ENCODE measurements at places on chromosomes 6 and 20.

GRCh38 chr6:149761438-149761837 lies 11.9 kb downstream of the PCMT1 start:
- DNase-seq: no peak

- no peak for DNase-seq
Observed at GRCh38 chr6:47817749-47818148, 35.9 kb downstream of the OPN5 start.

DNA sequence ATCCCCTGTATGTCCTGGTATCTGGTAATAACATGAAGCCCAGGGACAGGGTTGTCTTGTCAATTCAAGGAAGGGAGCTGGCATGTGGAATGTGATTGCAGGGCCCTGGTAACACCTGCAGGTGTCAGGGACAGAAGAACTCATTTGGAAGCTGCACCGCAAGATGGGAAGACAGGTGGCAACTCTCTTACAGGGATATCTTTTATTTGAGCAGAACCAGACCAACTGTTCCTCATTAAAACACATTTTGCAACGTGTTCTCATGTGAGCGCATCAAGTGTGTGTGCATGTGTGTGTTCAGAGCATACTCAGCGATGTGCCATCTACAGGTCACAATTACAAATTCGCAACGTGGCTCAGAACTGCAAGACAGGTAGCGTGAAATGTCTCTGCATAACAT lies 370.9 kb upstream of the SOX4 start:
- no peak for DNase-seq

DNA sequence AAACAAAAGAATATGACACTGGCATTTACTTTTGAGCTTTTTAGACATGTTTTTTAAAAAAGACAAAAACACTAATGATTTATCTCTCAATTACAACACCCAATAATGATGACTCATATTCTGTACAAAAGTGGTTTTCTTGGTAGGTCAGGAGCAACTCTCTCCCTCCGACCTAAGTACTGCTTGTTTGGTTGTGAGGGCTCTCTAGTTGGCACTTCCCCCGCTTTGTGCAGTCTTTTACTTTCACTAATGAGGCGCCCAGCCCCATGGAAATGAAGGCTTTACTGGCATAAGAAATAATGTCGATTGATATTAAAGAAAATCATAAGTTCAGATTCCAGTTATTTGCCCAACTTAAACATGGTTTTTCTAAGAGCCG lies 1.3 kb downstream of the KPNA5 start:
- DNase-seq: no peak

GRCh38 chr6:167422934-167423333 lies 98.0 kb downstream of the TTLL2 start:
- DNase-seq: no peak

- peak; percentile 48 for DNase-seq
Observed at GRCh38 chr6:139373154-139373927, 1.1 kb downstream of the CITED2 start.

DNA sequence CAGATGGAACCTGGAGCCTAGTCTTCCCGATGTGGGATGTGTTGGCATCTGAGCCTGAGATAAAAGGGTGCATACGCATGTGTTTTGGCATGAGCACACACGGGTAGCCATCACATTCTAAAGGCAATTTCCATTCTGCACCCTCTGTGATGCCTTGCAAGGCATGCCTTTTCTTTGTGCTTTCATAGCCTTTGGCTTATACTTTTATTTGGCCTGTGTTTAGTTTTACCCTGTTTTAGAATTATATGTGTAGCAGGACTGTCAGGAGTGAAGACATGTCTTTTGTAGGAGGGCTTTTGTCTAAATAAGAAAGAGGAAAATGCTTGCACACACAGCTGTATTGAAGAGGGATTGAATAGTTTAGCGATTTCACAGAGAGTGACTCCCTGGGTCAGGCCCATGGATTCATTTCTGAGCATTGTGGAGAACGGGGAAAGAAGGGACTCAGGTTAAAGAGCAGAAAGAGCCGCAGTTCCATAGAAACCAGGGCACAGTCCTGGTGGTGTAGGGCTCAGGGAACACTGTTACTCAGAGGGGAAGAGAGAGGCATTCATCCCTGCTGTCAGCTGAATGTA lies 530.2 kb downstream of the DHX35 start:
- DNase-seq: no peak

DNA sequence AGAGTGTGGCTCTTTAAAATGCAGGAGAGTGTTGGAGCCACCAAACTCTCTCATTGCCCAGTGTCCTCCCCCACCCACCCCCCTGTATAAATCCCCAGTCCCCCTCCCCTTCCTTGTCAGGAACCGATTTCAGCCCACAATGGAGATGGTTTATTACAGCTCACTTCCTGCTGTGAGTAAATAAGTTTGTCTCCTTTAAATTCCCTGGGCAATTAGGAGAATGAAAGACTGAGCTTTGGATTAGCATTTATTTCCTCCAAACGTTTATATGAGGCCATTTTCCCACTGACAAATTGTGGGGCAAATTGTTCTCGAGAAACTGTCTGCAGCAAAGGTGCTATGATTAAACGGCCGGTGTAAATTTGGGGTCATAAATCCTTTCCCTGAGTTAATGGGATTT lies 128.8 kb downstream of the DHX35 start:
- no peak for DNase-seq

DNA sequence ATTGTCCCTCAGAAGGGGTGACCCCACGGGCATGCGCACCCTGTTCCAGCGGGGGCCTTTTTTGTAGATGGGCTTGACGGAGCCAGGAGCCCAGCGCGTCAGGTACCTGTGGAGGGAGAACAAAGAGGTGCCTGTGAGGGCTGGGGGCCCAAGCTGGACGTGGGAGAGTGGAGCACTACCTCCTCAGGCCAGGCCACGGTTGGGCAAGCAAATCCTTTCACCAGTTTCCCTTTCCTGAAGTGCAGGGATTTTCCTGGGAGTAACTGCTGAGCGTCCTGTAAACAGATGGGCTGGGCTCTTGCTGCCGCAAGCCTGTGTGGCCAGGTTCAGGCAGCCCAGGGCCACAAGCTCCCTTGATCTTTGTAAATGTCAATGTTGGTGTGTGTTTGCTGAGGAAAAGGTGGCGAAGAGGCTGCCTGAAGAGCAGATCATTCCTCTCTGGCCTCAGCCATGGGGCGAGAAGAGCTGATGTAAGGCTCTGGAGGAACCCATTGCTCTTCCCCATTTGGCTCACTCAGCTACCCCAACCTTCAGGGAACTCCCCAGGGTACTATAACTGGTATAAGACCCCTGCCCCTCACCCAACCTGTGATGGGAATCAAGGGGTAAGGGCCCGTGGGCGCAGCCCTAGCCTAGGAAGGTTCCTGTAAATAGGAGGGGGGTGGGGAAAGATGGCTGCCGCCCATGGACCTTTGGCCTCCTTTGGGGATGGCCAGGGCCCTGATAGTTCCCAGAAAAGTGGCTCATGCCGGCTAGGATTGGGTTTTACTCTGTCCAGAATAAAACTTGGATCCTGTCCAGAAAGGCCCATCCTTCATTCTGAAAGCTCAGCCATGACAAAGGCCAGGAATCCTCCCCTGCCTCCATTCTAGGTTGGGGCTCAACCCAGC lies 15.5 kb downstream of the MRPS18A start:
- no peak for DNase-seq

DNA sequence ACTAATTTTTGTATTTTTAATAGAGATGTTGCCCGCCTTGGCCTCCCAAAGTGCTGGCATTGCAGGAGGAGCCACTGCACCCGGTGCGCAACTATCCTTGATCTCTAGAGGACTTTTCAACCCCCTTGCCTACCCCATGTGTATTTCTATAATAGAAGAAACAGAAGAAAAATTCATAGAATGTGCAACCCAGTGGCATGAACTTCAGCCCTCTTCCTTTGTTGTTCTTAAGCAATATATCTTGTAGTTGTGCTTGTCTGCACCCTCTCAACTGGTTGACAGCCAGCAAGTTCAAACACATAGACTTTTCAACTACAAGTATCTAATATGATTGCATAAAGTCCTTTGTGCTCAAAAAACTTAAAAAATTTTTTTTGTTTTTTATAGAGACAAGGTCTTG lies 72.3 kb upstream of the NCOA3 start:
- no peak for DNase-seq

DNA sequence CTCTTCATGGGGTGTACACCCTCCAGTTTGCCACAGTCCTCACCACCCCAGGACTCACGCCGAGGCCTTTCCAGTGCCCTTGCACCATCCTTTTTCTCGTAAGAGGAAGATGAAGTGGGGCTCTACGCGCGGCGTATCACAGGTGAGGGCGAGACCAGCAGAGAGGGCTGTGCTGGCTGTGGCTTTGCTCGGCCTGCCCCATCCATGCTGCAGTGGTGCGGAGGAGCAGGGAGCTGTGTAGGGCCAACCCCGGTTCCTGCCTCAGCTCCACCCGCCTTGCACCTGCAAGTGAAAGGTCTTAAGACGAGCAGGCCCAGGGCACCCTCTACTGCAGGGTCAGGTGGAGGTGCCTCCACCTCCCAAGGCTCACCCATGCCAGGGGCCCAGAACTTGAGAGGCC lies 24.1 kb downstream of the RBCK1 start:
- no peak for DNase-seq
